ENCODE measurements at places on chromosomes 6 and 20.

GRCh38 chr6:123352705-123353104 is 284.0 kb downstream of the TRDN start:
- DNase-seq, result no peak

GRCh38 chr6:6612308-6612707 is 23.8 kb downstream of the LY86 start:
- DNase-seq, result no peak

DNA sequence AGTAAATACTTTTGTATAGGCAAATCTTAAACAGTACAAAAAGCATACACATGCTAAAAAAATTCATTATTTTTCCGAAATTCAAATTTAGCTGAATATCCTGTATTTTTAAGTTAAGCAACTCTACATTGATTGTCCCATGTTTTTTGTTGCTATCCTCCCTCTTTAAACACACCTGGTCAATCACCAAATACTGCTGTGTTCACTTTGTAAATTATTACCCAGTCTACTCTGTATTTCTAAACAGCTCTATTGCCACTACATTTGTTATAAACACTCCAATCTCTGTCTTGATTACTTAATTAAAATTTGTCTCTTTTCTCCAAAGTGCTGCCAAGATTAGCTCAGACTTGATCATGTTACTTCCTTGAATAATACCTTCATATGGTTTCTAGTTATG is 466.5 kb upstream of the GJE1 start:
- DNase-seq, result no peak

- peak; percentile 48 for DNase-seq
Measured at GRCh38 chr20:46307139-46307998, 929 bp downstream of the CDH22 start.

GRCh38 chr6:54028170-54028569 is 83.1 kb upstream of the MLIP start:
- DNase-seq, result no peak
